ENCODE measurements at places on chromosomes 2 and 18.
A peak's percentile ranks its signal among the peaks of the same experiment; 100 is the strongest.

DNA sequence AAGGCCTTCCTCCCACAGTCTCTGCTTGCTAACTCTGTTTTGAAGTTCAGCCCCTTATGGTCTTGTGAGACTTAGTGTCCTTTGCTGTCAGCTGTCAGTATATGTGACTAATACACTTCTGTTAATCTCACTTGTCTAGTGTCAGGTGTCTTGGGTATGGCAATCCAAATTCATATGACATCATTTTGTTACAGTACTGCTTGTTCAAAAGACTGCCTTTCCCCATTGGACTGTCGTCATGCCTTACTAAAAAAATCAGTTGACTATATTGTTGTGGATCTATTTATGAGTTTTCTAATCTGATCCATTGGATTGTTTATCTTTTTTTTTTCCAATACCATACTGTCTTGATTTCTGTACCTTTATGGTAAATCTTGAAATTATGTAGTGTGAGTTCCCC, 611.4 kb upstream of the HS6ST1 start:
- no peak for DNase-seq

- DNase-seq: no peak
These were observed 71.9 kb upstream of the SLC9A2 start for GRCh38 chr2:102547462-102547861.

- no peak for DNase-seq
These were observed 44.5 kb upstream of the FAM237A start for GRCh38 chr2:206597717-206598218.

GRCh38 chr18:48531908-48532307, 6.9 kb upstream of the CTIF start:
- no peak for DNase-seq

- DNase-seq: no peak
These were observed 36.3 kb downstream of the ARHGEF33 start for GRCh38 chr2:38925982-38926381.

- no peak for DNase-seq
These were observed 683 bp downstream of the GBX2 start for GRCh38 chr2:236167297-236168109.

DNA sequence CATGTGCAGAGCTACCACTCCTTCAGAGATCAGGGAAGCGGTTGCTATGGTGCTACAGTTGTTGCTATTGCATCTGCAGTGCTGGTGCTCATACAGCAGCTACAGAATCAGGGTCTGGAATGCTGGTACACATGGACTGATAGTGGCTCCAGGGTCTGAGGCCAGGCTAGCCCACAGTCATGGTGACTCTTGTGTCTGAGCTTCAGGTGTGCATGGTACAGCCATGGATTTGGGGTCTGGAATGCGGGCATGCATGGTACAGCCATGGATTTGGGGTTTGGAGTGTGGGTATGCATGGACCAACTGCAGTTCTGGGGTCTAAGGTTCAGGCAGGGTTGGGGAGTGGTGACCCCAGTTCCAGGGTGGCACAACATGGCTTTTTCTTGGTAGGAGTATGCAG, 185.2 kb downstream of the SLC4A3 start:
- DNase-seq: no peak

DNA sequence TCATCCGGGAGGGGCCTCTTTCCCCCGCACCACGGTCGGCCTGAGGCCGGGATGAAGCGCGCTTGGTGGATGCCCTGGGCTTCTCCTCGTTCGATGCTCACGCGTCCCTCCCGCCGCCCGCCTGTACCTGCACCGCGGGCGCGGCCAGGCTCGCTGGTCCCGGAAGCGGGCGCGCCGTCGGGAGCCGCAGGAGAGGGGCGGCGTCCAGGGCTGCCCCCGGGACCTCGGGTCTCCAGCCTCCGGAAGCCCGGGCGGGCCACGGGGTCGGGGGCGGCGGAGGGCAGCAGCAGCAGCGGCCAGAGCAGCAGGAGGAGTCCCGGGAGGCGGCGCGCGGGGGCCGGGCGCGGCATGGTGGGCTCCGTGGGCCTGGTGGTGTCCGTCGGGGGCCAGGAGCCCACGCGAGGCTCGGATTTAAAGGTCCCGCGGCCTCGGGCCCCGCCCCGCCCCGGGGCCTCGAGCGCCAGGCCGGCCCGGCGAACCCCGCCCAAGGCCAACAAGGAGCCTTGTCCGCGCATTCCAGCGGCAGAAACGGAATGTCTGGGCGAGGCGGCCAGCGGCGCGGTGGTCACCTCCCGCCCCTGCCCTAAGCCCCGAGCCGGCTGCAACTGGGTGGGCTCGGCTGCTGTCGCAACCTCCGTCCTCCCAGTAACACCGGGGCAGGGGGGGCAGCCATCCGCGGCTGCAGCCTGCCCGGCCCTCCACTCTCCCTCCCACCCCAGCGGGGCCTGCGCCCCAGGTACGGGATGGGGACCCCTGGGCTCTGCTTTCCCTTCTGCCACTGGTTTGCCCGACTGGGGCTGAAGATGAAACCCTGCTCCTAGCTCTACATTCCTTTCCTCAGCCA, at the start of gene MATN3:
Gene MATN3, minus strand, starts transcription at position 387 of the 844 bp plus-strand sequence. Its CDS starts 37 bp downstream, at position 350.
- no peak for DNase-seq

DNA sequence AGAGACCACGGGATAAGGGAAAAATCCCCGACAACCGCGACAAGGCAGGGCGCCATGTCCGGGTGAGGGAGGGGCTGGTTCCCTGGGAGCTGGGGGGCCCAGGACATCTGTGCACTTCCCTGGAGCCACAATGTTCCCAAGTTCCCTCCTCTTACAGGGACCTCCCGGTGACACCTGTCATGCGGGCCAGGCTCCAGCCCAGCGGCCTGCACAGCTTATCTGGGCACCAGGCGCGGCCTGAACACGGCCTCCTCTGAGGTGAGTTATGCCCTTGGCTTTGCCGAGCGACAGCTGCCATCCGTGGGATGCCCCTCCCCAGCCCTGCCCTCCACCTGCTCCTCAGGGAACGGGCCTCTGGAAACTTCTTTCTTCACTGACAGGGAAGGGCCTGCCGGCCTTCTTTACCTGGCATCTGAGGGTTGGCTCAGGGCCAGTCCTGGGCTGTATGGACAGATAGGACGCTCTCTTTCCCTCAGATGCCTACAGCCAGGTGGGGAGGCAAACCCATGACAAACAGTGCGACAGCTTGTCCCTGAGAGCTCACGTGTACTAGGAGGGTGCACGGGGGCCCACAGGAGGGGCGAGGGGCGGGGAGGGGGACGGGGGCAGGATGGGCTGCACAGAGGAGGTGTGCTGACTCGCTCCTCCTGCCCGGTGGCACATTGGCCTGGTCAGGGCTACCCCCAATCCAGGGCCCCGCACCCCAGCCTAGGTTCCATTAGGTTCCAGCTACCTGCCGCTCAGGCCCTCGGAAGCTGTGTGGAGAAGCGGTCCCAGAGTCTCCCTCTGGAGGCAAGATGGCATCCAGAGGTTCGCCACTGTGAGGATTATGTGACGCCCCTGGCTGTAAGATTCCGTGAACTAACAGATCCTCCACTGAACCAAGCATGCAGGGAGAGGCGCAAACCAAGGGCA, 34.9 kb upstream of the HPCAL1 start:
- no peak for DNase-seq

- no peak for DNase-seq
These were observed 52.7 kb upstream of the EML4 start for GRCh38 chr2:42116195-42117181.

DNA sequence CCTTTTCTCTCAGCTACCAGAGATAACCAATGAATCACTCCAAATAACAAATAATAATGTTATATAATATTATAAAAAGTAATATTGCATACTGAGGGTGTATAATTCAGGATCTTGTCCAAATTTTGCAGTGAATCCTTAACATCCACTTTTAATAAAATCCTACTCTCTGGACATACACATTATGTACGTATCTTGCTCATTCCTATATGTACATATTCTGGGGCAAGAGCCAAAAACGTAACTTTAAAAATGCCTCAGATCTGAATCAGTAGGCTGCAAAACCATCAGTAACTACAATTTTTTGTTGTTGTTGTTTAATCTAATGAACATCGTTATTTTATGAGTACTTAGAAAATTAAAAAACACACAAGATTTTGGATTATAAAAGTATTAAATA, 65.3 kb downstream of the SMAD2 start:
- DNase-seq: no peak

GRCh38 chr2:239934571-239935171, 90.5 kb downstream of the NDUFA10 start:
- peak; percentile 7 for DNase-seq

DNA sequence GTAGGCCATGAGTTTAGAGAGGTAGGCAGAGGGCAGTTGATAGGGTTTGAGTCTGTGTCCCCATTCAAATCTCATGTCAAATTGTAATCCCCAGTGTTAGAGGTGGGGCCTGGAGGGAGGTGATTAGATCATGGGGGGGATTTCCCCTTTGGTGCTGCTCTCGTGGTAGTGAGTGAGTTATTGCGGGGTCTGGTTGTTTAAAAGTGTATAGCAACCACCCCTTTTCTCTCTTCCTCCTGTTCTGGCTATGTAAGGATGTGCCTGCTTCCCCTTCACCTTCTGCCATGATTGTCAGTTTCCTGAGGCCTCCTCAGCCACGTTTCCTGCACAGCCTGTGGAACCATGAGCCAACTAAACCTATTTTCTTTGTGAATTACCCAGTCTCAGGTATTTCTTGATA, 25.5 kb downstream of the MARCHF4 start:
- no peak for DNase-seq

- DNase-seq: no peak
These were observed 53.2 kb downstream of the PHLPP1 start for GRCh38 chr18:62768558-62768943.

DNA sequence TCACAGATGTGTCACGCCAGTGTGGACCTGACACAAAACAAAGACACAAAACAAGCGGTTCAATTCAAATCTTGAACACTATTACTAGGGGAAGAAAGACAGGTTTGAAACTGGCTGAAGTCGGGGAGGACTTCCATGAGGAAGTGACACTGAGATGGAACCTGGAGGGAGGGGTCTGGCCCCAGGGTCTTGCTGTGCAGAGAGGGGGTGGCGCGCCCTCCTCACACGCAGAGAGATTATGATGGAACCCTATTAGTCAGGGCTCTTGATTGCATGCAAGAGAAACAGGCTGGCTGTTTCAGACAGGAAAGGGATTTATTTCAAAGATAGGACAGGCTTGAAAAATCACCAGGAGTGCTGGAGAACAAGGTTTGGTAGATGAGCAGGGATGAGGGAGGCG, 363.6 kb upstream of the HS6ST1 start:
- no peak for DNase-seq

All from stimulated activated CD4-positive, alpha-beta T cell treated with anti-CD3 and anti-CD28 coated beads, Interleukin-1b, Interleukin-23, amount 100 ng/mL, for 24 hours (primary cell).